ENCODE measurements at places on chromosomes 13 and 19. TPM values are rescaled to one million over a fixed set of nuclear protein-coding genes. Genes with fewer than 3 reads are reported as not detected.

Gene MBD3L2B
- not detected for total RNA-seq

Gene ATP4B
- not detected for total RNA-seq

Gene KLK12
- not detected for total RNA-seq

- DNase-seq: no peak
These were observed 189.5 kb upstream of the SLC10A2 start for GRCh38 chr13:103255587-103256301.

Gene LNX2
- total RNA-seq: 4.0 TPM

DNA sequence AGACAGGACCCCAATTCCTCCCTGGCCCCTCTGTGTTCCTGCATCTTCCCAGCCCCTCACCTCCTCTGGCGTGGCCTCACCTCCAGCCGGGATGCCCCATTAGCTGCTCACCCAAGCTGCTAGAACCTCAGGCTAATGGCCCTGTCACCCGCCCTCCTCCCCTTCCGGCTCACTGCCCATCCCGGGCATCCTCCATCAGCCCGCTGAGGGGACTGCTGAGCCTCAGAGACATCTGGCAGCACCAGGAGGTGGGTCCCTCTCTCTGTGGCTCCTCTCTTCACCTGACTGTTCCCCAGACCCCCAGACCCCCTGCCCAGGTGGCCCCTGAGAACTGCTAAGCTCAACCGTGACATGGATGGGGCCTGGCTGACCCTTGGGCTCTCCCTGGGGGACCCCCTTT, 2.9 kb downstream of the FFAR1 start:
- peak; percentile 69 for DNase-seq

GRCh38 chr19:30692879-30693503, 320.8 kb downstream of the ZNF536 start:
- no peak for DNase-seq

GRCh38 chr13:29435125-29435911, 160.2 kb downstream of the SLC7A1 start:
- no peak for DNase-seq

GRCh38 chr19:39765091-39766076, 13.3 kb upstream of the LEUTX start:
- DNase-seq: no peak

DNA sequence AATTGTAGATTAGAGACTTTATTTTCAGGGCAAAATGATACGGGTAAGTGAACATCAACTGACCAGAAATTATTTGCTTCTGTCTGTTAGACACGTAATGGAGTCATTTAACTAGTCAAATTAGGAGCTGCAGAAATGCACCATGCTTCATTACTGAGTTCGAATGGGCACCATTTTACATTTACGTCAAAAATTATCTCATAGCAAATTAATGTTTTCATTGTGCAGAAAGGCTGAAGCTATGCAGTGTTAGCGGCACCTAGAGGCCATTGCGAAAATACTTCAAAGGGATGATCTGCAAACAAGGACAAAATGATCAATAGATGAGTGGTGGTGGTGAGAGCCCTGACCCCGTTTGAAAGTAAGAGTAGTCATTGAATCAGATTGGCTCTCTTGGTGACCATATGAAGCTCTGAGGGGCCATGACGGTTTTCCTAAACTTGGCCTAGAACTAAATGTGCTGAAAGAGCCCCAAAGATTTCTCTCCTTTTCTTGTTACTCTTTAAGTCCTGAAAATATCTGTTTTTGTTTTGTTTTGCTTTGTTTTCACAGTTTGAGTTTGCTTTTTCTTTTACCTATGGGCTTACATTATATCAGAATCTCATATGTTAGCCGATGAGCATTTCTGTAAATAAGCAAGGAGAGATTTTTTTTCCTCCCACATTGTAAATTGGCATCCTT, 277.9 kb downstream of the ZNF536 start:
- no peak for DNase-seq

Gene CALR3
- total RNA-seq: not detected

- DNase-seq: no peak
These were observed 929.1 kb downstream of the PCDH9 start for GRCh38 chr13:66301006-66301405.

GRCh38 chr19:38284422-38284821, 19.6 kb upstream of the C19orf33 start:
- no peak for DNase-seq

Gene POU4F1
- total RNA-seq: not detected

Gene METTL21C
- not detected for total RNA-seq
